Left renal pelvis (tissue), 4 donors: ENCODE measurements at places on chromosomes 5 and 9. TPM values are rescaled to one million over a fixed set of nuclear protein-coding genes. Genes with fewer than 3 reads are reported as not detected.

Gene FUT7
- not detected for polyA plus RNA-seq

Gene ANKRD20A1
- polyA plus RNA-seq, result 0.81 TPM

Gene FRRS1L
- polyA plus RNA-seq, result 12.7 TPM

Gene ACTBL2
- polyA plus RNA-seq, result not detected
